ENCODE measurements at places on chromosomes 7 and 10. TPM values are rescaled to one million over a fixed set of nuclear protein-coding genes. Genes with fewer than 3 reads are reported as not detected.
A peak's percentile ranks its signal among the peaks of the same experiment; 100 is the strongest.

IQCE gene
- total RNA-seq = 23.9 TPM

RPEL1 gene
- total RNA-seq = not detected

TMEM26 gene
- 6.0 TPM for total RNA-seq

CNTNAP2 gene
- total RNA-seq = 127 TPM

IL2RA gene
- total RNA-seq = not detected

SBDS gene
- 124 TPM for total RNA-seq

VENTX gene
- total RNA-seq = 0.06 TPM

OR6V1 gene
- not detected for total RNA-seq

- H3K27ac ChIP-seq = peak overlapping the region; percentile 49
- no peaks in the 10 kb centered on the region for H3K36me3 ChIP-seq
- DNase-seq = peak; percentile 95
- H3K27me3 ChIP-seq = no peaks in the 10 kb centered on the region
Observed at GRCh38 chr7:41943094-41943577, 240.2 kb upstream of the INHBA start.

- H3K4me3 ChIP-seq = no peak overlapping the region
- no peak for DNase-seq
- no peaks in the 10 kb centered on the region for H3K27me3 ChIP-seq
- no peaks in the 10 kb centered on the region for H3K36me3 ChIP-seq
Observed at GRCh38 chr10:63887023-63887589, 365.9 kb downstream of the REEP3 start.

DNA sequence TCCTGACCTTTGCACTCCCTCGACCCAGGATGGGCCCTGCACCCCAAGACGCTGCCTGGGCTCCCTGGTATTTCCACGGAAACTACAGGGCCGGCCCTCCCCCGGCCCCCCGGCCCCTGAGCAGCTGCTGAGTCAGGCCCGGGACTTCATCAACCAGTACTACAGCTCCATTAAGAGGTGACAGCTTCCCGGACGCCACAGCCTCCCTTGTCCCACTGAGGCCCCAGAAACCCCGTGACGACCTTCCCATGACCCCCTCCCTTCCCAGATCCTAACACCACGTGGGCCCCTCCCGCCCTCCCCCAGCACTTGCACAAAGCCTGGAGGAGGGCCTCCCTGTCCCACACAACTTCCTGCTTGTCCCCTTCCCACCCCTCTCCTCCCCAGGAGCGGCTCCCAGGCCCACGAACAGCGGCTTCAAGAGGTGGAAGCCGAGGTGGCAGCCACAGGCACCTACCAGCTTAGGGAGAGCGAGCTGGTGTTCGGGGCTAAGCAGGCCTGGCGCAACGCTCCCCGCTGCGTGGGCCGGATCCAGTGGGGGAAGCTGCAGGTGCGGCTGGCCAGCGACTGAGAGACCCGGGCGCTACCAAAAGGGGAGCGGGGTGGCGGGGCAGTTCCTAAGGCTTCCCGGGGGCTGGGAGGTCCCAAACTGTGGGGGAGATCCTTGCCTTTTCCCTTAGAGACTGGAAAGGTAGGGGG is 5.7 kb downstream of the NOS3 start:
- H3K27ac ChIP-seq = no peak overlapping the region
- peaks cover 2% of the 10 kb centered on the region for H3K36me3 ChIP-seq
- DNase-seq = no peak
- peaks cover 18% of the 10 kb centered on the region for H3K4me1 ChIP-seq

GRCh38 chr7:13407911-13408310 is 581.6 kb downstream of the ETV1 start:
- no peak overlapping the region for H3K27ac ChIP-seq
- H3K4me1 ChIP-seq = no peaks in the 10 kb centered on the region
- no peak overlapping the region for H3K4me3 ChIP-seq
- no peaks in the 10 kb centered on the region for H3K36me3 ChIP-seq

DNA sequence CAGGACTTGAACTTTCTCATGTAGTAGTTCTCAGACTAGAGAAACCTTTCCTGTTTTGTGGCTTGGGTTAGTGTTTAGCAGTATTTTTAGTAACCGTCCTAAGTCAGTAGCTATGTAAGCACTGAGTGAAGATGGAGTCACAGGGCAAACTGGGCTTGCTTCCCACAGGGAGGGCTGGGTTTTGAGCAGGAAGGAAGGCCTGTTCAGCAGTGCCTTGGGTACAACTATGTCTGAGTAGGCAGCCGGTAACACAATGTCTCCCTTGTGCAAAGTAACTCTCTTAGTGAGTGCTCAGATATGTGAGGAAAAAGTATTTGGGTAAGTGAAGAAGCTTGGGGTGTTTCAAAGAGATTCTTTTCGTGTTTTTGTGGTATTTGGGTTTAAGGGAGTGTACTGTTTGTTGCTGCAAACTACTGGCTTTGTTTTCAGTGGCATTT is 96.4 kb downstream of the CCSER2 start:
- DNase-seq = peak; percentile 43
- H3K4me3 ChIP-seq = peak overlapping the region; percentile 32
- peak overlapping the region; percentile 89 for H3K27ac ChIP-seq
- peaks cover 6% of the 10 kb centered on the region for H3K4me1 ChIP-seq
- peaks cover 3% of the 10 kb centered on the region for H3K36me3 ChIP-seq
- H3K27me3 ChIP-seq = no peaks in the 10 kb centered on the region

GRCh38 chr10:12416344-12417050 is 67.2 kb downstream of the CAMK1D start:
- DNase-seq = no peak
- H3K36me3 ChIP-seq = no peaks in the 10 kb centered on the region
- H3K4me1 ChIP-seq = no peaks in the 10 kb centered on the region
- H3K4me3 ChIP-seq = no peak overlapping the region
- H3K27ac ChIP-seq = no peak overlapping the region

GRCh38 chr7:55149001-55149400 is 130.2 kb downstream of the EGFR start:
- peaks cover 38% of the 10 kb centered on the region for H3K36me3 ChIP-seq
- H3K4me1 ChIP-seq = no peaks in the 10 kb centered on the region
- H3K27ac ChIP-seq = no peak overlapping the region
- DNase-seq = no peak

DNA sequence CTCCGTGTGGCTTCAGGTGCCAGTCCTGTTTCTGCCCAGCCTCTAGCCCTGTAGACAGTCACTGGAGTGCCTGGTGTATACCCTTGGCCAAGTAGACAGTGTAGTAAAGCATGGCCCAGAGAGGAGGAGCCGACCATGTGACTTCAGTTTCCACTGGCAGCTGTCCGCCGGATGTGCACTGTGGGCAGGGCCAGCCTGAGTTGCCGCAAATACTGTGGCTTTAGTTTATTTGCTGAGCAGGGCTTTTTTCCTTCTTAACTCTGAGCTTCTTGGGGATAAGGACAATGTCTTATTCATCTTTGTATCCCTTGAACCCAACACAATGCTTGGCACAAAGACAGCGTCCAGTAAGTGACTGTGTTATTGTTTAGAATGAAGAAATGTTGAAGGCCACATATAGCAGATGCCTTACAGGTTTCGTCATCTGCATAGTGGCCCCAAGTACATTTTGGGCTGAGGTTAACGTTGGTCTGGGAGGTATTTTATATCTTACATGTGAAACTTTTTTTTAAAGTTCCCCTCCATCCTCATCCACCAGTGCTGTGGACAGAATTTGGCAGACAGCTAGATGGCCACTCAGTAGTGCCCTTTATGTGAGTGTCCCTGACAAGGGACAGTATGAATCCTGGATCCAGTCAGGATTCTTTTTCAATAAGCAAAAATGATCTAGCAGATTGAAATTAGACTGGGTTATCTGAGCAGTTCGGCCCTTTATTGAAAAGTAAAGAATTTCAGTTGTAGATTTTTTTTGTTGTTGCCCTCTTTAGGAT is 40.6 kb downstream of the CYP17A1 start:
- no peak for DNase-seq
- H3K27ac ChIP-seq = peak overlapping the region; percentile 86
- H3K36me3 ChIP-seq = peaks cover 21% of the 10 kb centered on the region
- H3K27me3 ChIP-seq = no peaks in the 10 kb centered on the region
- H3K4me3 ChIP-seq = no peak overlapping the region
- H3K4me1 ChIP-seq = peaks cover 59% of the 10 kb centered on the region

- no peaks in the 10 kb centered on the region for H3K36me3 ChIP-seq
- no peak overlapping the region for H3K27ac ChIP-seq
- no peaks in the 10 kb centered on the region for H3K4me1 ChIP-seq
- DNase-seq = no peak
Observed at GRCh38 chr10:5373307-5373706, 8.5 kb downstream of the UCN3 start.

DNA sequence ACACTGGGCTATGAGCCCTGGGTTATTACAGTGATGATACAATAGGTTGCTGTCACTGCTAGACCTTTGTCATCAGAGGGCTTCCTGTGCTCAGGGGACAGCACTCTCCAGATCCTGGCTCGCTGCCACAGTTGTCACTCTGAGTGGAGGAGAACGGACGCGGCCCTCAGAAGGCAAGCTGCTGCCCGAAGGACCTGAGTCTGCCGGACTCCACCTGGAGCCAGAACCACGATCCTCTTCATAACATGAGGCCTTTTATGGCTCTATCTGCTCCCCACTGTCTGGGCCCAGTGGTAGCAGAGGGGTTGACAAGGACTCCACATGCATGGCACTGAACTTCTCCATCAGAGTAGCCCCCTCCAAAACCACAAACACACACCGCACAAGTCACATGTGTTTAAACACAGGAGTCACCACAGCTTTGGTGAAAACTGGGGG is 94.7 kb upstream of the EFCAB10 start:
- no peak for DNase-seq
- H3K4me1 ChIP-seq = peaks cover 25% of the 10 kb centered on the region
- H3K27ac ChIP-seq = no peak overlapping the region
- no peak overlapping the region for H3K4me3 ChIP-seq
- H3K27me3 ChIP-seq = no peaks in the 10 kb centered on the region

DNA sequence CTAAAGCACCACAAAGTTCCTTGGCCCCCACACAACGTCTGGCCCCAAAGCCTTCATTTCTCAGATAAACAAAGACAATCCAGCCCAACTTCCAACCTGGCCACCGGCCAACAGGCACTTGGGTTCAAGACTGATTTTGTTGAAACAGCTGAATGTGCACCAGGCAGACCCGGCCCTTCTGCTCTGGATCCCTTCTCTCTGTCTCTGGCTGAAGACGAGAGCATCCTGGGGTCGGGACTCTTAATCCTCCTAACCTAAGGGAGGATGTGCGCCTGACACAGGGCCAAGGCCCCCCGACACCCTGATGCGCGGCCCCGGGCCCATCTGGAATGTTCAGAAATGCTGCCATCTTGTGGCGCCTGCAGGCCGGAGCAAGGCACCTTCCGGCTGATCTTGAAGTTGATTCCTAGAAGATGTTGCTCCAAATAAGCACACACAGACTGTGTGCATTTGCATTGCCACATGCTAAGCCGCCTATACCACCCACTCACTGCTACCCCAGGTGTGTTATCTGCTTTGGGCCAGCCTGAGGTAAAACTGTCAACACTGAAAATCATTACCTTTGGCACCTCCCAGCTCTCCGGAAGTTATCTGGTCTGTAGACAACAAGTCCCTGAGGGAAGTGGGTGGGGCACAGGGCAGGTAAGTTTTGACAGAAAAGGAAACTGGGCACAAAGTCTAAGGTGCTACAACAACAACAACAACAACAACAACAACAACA is 98.4 kb upstream of the HABP2 start:
- peaks cover 5% of the 10 kb centered on the region for H3K4me1 ChIP-seq
- H3K27me3 ChIP-seq = peaks cover 2% of the 10 kb centered on the region
- peak; percentile 71 for DNase-seq
- H3K27ac ChIP-seq = no peak overlapping the region
- no peak overlapping the region for H3K4me3 ChIP-seq

DNA sequence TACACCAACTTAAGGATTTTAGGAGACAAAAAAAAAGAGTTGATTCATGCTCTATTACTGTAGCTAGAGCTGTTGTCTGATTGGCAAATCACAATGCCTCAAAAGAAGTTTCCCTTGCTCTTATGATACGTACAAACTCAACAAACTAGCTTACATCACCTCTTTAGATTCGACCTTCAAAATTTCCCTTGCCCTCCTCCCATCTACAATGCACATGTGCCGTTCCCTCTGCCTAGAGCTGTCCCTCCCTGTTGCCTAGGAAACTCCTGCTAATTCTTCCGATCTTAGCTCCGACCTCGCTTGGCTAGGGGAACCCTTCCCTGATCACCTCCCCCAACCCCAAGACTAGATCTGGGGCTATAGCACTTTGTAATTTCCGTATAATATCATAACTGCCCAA is 55.4 kb downstream of the MAP3K8 start:
- H3K27me3 ChIP-seq = no peaks in the 10 kb centered on the region
- no peak overlapping the region for H3K27ac ChIP-seq
- H3K4me1 ChIP-seq = peaks cover 7% of the 10 kb centered on the region
- DNase-seq = no peak
- no peak overlapping the region for H3K4me3 ChIP-seq
- H3K36me3 ChIP-seq = no peaks in the 10 kb centered on the region

- DNase-seq = no peak
- H3K4me3 ChIP-seq = no peak overlapping the region
- no peaks in the 10 kb centered on the region for H3K4me1 ChIP-seq
- H3K36me3 ChIP-seq = no peaks in the 10 kb centered on the region
- H3K27ac ChIP-seq = no peak overlapping the region
Observed at GRCh38 chr10:125431149-125431548, 251.8 kb downstream of the TEX36 start.

- H3K36me3 ChIP-seq = no peaks in the 10 kb centered on the region
- peaks cover 5% of the 10 kb centered on the region for H3K4me1 ChIP-seq
- no peaks in the 10 kb centered on the region for H3K27me3 ChIP-seq
- no peak overlapping the region for H3K27ac ChIP-seq
- no peak for DNase-seq
Observed at GRCh38 chr10:86723009-86723408, 33.4 kb upstream of the BMPR1A start.

DNA sequence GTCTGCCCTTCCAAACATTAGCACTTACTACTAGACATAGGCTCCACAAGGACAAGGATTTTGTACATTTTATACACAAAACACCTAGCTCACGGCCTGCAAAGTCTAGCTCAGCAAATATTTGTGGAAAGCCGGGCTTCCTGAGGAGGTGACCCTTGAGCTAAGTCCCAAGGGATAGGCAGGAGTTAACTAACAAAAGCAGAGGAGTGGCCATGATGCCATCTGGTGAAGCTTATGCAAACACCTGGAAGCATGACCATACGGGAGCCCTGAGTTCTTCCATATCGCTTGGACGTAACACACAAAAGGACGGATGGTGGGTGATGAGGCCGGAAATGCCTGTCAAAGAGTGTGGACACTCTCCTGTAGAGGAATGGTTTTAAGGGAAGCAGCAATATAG is 25.9 kb upstream of the YAE1 start:
- DNase-seq = no peak
- H3K27me3 ChIP-seq = no peaks in the 10 kb centered on the region
- H3K4me1 ChIP-seq = no peaks in the 10 kb centered on the region
- no peak overlapping the region for H3K4me3 ChIP-seq
- no peak overlapping the region for H3K27ac ChIP-seq
- H3K36me3 ChIP-seq = no peaks in the 10 kb centered on the region

GRCh38 chr10:4396401-4397283 is 429.4 kb upstream of the AKR1E2 start:
- no peak overlapping the region for H3K27ac ChIP-seq
- DNase-seq = no peak
- H3K36me3 ChIP-seq = no peaks in the 10 kb centered on the region
- no peak overlapping the region for H3K4me3 ChIP-seq

GRCh38 chr10:86857128-86857721 is 100.2 kb downstream of the MMRN2 start:
- no peaks in the 10 kb centered on the region for H3K4me1 ChIP-seq
- H3K27me3 ChIP-seq = no peaks in the 10 kb centered on the region
- H3K4me3 ChIP-seq = no peak overlapping the region

GRCh38 chr10:103657061-103657591 is 163.6 kb downstream of the NEURL1 start:
- H3K4me1 ChIP-seq = peaks cover 47% of the 10 kb centered on the region
- no peak for DNase-seq
- peaks cover 16% of the 10 kb centered on the region for H3K36me3 ChIP-seq
- H3K27me3 ChIP-seq = no peaks in the 10 kb centered on the region

Measured in spinal cord (tissue), 10 donors.